ENCODE measurements at places on chromosomes 5 and 9.
A peak's percentile ranks its signal among the peaks of the same experiment; 100 is the strongest.

DNA sequence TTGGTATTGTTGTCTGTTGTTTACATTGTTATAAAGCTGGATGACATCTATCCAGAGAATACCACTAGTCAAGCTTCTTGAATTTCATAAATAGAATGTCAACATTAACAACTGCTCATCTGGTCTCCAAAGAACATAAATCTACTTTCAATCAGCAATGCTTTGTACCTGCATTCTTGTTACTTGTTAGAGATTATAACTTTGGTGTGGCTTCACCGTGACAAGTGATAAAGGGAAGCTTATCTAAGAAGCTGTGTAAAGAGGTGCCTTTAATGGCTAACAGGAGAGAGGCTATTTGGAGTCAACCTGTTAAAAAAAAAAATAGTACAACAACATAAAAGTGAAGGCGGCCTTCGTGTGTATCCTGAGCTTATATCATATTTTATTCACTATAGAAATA is 41.8 kb downstream of the MUSK start:
- no peak for DNase-seq

DNA sequence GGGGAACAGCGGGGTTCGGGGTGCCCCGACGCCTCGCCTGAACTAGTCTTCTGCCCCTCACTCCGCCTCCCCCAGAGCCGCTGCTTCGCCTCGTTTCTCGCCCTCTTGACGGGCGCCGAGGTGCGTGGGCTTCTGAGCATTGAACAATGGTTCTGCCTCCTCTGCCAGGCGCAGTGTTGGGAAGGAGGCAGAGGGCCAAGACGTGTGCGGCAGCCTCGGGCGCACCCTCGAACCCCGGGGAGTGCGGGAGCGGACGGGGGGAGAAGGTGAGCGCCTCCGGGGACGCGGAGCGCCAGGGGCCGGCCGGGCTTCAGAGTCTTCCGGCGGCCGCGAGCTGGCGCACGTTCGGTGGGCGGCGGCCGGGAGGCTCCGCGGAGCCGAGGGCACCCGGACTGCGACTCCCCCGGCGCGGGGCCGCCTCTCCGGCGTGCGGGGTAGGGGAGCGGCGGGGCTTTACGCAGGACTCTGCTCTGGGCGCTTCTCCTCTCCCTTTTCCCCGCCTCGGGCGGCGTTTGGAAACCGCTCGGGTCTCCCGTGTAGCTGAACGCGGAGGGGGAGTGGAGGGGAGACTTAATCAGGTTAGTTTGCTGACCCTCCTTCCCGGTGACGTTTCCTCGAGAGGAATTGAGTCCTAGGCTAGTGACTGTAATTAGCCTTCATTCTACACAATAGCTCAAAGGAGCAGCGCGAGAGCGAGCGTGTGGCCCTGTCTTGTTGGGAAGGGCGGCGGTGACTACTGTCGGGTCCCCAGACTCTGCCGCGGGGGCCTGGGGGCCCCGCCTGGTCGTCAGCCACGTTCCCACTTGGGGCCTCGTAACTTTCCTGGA is 1.1 kb downstream of the VLDLR start:
- no peak for DNase-seq

DNA sequence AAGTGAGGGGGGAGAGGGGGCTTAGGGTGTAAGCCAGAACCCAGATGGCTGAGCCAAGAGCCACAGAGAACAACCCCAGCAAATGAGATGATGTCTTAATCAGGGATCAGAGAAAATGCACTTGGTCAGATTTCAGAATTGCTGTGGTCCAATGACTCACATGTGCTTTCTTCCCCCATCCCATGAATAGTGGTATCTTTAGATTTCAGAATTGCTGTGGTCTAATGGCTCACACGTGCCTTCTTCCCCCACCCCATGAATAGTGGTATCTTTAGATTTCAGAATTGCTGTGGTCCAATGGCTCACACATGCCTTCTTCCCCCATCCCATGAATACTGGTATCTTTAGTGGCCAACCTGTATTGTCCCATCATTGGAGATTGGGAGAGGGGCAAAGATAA is 59.9 kb downstream of the IRX2 start:
- no peak for DNase-seq

DNA sequence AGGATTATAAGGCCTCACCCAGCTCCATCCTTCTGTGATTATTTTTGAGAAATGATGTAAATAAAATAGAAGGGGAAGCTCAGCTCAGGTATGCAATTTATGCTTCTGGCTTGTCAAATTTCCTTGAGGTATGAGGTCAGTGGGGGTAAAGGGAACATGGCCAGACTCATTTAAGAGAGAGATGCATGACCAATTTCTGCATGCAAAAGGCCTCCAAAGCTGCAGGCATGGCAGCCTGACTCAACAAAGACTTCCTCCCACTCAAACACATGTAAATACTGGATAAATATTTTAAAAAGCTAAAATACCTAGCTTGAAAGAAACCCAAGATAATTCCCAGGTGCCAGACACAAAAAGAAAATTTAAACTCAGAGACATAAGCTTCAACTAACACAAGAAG is 101.4 kb upstream of the SLC1A3 start:
- no peak for DNase-seq

DNA sequence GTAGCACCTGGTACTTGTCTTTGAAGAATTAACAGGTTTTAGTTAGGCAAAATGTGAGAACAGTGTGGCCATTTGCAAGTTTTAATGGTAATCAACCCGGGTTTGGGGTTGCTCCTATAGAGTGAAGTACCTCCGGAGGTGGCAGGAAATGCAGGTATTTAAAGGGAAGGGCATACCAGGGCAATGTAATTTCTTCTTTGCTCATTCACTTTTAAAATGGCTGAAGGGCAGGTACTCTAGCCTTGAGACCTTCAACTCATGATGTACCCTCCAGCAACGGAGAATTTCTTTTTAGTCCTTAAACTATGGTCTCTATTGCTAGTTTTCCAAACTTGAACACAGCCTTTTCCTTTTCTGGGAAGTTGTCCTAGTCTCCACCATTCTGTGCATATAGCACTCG is 1.3 kb upstream of the HSPA4 start:
- DNase-seq = no peak

- no peak for DNase-seq
Observed at GRCh38 chr5:61854531-61854930, 451.5 kb upstream of the KIF2A start.

- no peak for DNase-seq
Observed at GRCh38 chr5:55570570-55570969, 35.8 kb upstream of the PLPP1 start.

- DNase-seq = no peak
Observed at GRCh38 chr5:172082180-172082579, 75.7 kb upstream of the FBXW11 start.

DNA sequence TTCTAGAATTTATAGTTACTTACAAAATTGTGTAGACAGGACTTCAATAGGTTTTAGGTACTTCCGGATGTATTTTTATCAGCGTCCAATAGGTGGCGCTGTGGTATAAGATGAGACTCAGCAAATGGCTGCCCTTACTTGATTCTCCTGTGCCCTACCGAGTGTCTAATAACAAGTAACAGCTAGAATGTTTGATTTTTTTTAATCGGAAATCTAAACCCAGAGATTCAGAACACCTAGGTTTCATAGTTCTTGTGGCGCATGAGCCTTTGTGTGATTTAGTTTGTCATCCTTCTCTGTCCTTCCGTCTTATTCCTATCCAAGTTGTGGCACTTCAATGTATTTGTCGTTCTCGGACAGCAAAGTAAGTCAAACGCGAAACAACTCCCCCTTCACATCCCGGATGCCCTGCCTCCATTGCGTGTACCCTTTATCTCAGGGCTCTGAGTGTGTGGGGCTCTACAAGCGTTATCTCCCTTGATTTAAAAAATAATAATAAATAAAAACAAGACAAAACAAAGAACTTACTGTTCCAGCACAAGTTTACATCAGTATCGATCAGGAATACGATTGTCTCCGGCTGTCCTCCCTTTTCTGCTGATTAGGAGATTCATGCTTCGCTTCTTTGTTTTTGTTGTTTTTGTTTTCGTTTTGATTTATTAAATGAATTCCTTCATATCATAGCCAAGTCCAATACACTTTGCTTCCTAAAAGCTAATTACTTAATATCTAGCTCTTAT is 50.7 kb upstream of the SLC30A5 start:
- DNase-seq = peak; percentile 69

DNA sequence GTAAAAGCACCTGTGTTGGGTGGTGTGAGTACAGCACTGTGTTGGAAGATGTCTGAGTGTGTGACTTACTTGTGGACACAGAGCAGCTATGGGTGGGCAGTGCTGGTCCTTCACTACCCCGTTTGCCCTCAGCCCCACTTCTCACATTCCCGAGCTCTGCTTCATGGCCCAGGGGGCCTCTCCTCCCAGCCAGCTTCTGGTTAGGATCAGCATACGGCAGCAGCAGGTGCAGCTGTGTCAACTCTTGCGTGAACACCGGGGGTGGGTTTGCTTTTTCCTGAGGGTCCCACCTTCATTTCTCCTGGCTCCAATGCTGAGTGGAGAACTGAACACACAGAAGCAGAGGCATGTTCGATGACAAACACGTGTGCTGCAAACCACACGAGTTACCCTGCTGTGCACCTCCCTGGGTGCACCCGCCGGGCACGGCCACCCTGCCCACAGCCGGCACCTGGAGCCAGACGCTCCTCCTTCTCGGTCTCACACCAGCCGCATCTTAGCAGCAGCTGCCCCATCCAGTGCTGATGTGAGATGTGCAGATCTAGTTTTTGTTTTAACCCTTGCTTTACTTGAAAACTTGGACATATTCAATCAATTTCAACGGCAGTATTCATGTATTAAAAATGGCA is 14.9 kb upstream of the SLC6A3 start:
- DNase-seq = no peak

DNA sequence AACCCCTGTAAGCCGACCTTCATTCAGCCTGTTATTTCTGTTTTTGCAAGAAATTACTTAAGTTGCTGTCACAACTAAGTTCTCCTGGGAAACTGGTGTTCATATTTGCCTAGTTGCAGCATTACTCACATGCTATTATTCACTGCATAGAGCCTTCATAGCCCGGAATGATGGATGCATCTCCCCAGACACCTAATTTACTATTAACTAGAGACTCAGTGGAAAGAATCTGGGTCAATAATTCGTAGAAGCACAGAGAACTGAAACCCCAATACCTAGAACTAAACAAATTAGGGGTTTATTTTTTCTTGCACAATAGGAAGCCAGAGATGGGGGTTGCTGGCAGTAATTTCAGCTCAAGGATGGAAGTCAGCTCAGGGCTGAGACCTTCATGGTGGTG is 45.7 kb upstream of the FAM170A start:
- peak; percentile 15 for DNase-seq

GRCh38 chr5:100406640-100407039 is 128.5 kb upstream of the FAM174A start:
- no peak for DNase-seq

- no peak for DNase-seq
Observed at GRCh38 chr5:13529300-13529699, 415.2 kb downstream of the DNAH5 start.

GRCh38 chr9:134163371-134164196 is 780 bp downstream of the RNU6ATAC start:
- no peak for DNase-seq

DNA sequence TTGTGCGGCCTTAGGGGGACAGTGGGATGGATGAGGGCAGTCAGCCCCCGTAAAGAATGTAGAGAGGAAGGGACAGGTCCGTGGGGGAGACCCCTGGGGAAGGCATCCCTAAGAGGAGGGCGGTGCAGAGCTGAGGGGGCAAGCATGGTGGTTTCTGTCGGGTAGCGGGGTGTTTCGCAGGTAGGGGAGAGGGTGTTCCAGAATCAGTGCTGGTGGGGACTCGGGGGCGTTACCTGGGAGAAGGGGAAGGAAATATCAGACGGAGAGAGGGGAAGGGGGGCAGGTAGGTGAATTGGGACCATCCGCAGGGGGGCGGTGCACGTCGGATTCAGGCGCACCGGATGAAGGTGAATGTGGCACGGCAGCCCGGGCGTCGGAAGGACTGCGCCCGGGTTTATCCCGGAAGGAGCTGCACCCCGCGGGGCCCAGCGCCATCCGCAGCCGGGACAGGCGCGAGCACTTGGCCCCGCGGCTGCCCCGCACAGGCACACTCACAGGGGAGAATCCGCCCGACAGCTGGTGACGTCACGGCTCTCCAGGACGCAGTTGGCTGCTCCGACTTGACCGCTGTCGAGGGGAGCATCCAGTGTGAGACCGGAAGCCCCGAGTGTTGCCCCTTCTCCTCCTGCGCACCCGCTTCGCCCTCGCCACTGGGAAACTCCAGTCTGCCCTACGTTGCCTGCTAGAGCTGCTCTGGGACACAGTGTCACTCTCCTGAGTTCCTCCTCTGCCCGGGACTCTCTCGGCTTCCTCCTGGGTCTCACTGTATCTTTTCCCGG is 1.3 kb downstream of the CD72 start:
- DNase-seq = no peak

GRCh38 chr9:2228132-2228531 is 213.0 kb downstream of the SMARCA2 start:
- DNase-seq = no peak

DNA sequence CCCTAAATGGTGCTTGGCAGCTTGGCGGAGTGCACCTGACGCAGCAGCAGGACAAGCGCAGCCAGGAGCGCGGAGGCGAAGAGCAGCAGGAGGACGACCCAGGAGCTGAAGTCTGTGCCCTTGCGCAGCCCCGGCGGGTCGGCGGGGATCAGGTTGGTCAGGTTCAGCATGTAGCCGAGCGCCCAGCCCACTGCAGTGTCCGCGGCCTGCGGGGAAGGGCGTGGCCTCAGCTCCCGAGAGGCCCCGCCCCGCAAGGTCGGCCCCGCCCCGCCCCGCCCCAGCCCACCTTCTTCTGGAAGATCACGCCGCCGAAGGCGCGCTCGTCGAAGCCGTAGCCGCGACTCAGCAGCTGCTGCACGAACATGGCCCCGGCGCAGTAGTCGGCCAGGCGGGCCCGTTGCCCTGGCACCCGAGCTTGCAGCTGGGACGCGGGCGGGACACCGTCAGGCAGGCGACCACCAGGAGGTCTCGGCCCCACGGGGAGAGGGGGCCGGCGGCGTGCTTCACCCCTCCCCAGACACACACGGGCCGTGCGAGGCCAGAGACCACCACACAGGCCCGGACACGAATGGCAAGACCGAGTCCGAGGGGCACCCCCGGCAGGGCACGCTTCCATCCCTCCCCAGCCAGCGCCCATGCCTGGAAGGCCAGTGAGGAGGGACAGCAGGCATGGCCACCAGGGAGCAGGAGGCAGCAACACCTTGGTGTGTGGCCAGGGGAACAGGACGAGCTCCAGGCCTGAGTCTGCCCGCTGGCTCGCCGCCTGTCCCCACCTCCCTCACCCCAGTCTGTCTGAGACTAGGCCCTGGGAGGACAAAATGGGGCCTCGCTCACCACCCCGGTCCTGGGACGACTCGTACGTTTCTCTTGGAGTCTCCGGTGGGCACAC is 2.9 kb upstream of the NPDC1 start:
- no peak for DNase-seq

DNA sequence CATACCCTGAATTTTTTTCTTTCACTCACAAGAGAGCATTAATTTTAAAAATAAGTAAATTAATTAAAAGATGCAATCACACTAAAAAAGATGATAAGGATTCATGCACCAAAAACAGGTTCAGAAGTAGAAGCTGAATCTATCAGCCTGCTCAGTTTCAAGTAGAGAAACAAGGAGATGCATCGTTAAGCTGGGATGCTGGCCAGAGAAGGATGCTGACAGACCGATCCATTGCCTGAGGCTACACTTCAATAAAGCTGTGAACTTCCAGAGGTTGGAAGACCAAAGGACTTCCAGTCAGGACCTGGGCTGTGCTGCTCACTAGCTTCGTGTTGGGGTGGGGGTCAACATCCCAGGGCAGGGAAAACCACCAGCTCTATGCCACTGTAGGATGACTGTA is 457.7 kb downstream of the EFNA5 start:
- DNase-seq = no peak

Measured in HS-5 (cell line).